Stimulated activated CD8-positive, alpha-beta memory T cell treated with anti-CD3 and anti-CD28 coated beads, Interleukin-2, amount 100 ng/mL, for 1 hour (primary cell): ENCODE measurements at places on chromosomes 3 and 15.

DNA sequence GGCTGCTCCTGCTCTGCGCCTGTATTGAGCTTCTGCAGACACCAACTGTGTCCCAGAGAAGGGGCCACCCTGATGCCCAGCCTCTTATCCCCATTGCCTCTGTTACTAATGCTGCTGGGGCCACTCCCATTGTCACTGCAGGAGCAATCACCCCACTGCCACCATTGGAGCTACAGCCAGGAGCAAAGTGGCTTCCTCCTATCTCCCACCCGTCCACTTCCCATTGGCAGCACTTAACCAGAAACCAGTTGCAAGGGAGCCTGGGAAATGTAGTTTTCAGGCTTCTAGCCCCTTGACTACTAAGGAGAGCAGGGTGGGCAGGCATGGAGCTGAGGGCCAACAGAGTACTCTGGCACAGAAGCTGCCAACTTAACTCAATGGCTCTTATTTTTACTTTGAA is 55.9 kb upstream of the KLF13 start:
- DNase-seq: no peak

- DNase-seq: no peak
Observed at GRCh38 chr3:183792976-183793375, 32.4 kb downstream of the MAP6D1 start.

- DNase-seq: no peak
Observed at GRCh38 chr3:192905980-192906678, 11.5 kb downstream of the MB21D2 start.

GRCh38 chr3:40886660-40887425 is 312.5 kb upstream of the CTNNB1 start:
- DNase-seq: no peak
